ELR (cell line): ENCODE measurements at places on chromosomes 5 and 9.

GRCh38 chr5:43609752-43610151 is 6.8 kb downstream of the NNT start:
- DNase-seq = peak; percentile 23

DNA sequence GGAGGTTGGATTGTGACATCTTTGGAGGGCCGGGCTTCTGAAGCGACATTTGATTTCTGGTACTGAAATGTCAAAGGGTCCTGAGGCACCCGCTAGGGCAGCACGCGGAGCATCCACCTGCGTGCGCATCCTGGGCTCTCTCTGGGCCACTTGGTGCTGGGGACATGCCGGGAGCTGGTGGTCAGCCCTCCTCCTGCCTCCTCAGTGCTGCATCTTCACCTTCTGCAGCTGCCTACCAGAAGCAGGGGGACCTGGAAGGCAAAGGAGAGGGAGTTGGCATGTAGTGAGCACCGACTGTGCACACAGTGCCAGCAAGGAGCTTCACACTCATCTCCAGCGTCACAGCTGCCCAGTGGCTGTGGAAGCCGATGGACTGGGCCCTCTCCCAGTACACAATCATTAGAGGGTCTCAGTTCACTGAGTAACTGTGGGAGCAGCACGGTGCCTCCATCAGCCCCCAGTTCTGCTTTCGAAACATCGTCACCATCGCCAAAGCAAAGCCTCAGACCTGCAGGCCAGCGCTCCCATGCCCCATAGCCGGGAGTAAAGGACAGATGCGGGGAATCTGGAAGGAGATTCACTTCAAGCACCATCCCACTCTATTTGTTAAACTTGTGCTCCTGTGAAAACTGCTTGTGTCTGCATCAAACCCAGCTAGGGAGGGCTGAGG is 138.4 kb downstream of the KCNIP1 start:
- DNase-seq = no peak

- no peak for DNase-seq
Measured at GRCh38 chr9:83039303-83039702, 23.6 kb downstream of the RASEF start.

DNA sequence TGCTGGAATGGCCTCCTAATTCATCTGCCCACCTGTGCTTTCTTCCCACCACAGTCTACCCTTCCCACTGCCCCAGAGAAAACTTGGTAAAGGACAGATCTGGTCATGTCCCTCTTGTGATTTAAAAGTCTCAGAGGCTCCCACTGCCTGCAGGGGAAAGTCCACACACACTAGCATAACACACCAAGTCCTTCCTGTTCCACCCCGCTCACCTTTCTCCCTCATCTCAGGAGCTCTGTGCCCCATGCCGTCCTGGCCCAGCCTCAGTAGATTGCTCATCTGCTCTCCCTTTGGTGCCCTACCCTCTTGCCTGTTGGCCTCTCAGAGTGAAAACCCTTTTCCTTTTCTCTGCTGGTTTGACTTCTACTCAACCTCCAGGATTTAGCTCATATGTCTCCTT is 111.4 kb upstream of the MAP3K1 start:
- no peak for DNase-seq

GRCh38 chr5:178434016-178434761 is 156.0 kb downstream of the COL23A1 start:
- DNase-seq = no peak

DNA sequence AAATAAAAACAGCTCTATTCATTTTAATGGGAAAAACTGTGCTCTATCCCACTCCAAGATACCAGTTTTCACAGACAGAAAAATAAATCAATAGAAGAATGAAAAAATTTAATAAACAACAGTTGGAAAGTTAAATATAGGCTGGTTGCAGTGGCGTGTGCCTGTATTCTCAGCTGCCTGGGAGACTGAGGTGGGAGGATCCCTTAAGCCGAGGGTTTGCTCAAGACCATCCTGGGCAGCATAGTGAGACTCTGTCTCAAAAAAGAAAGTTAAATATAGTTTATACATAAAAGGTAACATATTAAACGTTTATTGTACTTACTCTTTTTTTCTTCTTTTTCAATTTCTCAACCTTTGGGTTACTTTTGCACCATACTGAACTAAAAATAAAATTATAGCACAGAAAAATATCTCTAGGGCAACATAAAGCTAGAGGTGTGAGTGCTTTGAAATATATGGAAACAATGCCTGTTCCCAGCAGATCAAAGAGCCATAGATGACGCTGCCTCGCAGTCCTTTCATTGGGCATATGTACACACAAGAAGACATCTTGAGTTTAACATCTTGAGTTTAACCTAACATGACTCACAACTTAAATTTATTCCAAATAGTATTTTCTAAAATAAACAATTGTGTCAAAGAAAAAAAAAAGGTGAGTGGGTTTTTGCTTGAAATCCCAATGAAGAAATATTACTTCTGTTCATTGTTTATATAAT is 25.7 kb upstream of the KLF9 start:
- peak; percentile 12 for DNase-seq
